Endothelial cell of umbilical vein (primary cell): ENCODE measurements at places on chromosomes 11 and 22. TPM values are rescaled to one million over a fixed set of nuclear protein-coding genes. Genes with fewer than 3 reads are reported as not detected.
A peak's percentile ranks its signal among the peaks of the same experiment; 100 is the strongest.

Gene CLDN5
- 165 and 198 TPM in 2 replicates for total RNA-seq

Gene GUCY1A2
- total RNA-seq: 0.02 and 0.12 TPM in 2 replicates

Gene ADM2
- 0.69 and 1.5 TPM in 2 replicates for total RNA-seq

Gene TRPM5
- total RNA-seq: not detected in 2 replicates

Gene SDF2L1
- 66.7 and 75.1 TPM in 2 replicates for total RNA-seq

Gene COMT
- 221 and 246 TPM in 2 replicates for total RNA-seq

Gene SLC17A6
- total RNA-seq: not detected in 2 replicates

Gene PATE4
- total RNA-seq: not detected in 2 replicates

Gene CATSPER1
- total RNA-seq: 1.0 and 1.3 TPM in 2 replicates

Gene ABCC8
- not detected in 2 replicates for total RNA-seq

GRCh38 chr22:44913198-44913983, 96.4 kb downstream of the PHF21B start:
- DNase-seq: no peak

- DNase-seq: no peak
These were observed 127.3 kb upstream of the SEZ6L start for GRCh38 chr22:26041931-26042330.

- peak; percentile 90 for DNase-seq
These were observed 25.4 kb downstream of the SIK3 start for GRCh38 chr11:117072517-117073461.

GRCh38 chr22:48021991-48022401, 1259.5 kb downstream of the TBC1D22A start:
- DNase-seq: no peak

DNA sequence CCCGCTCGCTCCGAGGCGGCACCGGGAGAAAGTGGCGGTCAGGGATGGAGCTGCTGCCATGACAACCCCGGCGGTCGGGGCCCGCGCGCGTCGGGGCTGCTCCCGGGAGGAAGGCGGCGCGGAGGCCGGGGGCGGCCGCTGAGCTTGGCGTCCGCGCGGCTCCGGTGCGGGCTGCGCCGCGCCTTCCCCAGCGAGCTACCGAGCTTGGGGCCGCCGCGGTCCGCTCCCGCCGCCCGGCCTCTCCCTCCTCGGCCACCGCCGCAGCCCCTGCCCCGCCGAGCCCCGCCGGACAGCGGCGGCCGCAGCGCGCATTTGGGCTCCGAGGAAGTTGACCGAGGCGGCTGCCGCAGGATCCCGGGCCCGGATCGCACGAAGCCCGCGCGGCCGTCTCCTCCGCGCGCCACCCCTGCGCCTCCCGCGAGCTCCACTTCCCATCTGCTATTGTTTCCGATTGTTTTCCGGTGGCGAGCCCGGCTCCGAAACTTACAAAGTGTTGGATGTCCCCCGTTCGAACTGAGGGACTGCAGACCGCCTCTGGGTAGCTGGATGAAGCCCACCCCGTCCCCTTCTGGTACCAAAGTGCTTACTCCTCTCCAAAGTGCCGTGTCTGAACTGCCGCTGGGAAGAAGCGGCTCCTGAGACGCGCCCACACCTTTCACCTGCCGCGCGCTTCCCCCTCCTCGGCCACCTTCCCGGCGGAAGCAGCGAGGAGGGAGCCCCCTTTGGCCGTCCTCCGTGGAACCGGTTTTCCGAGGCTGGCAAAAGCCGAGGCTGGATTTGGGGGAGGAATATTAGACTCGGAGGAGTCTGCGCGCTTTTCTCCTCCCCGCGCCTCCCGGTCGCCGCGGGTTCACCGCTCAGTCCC, 540.3 kb downstream of the NTM start:
- peak; percentile 43 for DNase-seq

DNA sequence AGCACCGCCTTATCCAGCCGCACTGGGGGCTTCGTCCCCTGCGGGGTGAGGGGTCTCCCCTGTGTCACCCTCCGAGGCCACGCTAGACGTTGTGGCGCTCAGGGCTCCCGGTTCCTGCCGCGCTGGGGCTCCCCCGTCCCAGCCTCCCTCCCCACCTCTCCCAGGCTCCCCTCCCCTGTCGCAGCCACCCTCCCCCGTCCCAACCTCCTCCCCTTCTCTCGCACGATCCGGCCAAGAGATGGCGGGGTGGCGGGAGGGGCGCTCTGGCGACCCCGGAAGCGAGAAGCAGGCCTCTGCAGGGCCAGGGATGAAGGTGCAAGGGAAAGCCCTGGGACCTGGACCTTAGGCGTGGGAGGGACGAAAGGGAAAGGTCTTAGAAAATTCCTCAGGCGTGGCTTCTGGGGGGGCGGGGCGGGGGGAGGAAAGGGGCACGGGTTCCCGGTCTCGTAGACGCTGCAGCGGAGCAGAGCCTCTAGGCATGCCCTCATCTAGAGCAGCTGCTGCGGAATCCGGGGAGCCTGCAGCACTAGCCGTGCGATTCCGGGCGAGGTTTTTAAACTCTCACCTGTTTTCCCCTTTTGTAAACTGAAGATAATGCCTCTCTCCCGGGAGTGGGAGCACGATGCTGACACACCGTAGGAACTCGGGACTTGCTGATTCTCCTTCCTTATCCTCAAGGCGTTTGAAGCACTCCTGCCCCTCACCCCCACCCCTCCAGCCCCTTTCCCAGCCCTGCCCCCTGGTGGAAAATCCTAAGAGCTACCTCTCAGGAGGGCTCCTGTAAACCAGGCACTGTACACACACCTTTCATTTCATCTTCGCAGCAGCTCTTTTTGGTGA, 14.4 kb downstream of the KCNJ5 start:
- no peak for DNase-seq

DNA sequence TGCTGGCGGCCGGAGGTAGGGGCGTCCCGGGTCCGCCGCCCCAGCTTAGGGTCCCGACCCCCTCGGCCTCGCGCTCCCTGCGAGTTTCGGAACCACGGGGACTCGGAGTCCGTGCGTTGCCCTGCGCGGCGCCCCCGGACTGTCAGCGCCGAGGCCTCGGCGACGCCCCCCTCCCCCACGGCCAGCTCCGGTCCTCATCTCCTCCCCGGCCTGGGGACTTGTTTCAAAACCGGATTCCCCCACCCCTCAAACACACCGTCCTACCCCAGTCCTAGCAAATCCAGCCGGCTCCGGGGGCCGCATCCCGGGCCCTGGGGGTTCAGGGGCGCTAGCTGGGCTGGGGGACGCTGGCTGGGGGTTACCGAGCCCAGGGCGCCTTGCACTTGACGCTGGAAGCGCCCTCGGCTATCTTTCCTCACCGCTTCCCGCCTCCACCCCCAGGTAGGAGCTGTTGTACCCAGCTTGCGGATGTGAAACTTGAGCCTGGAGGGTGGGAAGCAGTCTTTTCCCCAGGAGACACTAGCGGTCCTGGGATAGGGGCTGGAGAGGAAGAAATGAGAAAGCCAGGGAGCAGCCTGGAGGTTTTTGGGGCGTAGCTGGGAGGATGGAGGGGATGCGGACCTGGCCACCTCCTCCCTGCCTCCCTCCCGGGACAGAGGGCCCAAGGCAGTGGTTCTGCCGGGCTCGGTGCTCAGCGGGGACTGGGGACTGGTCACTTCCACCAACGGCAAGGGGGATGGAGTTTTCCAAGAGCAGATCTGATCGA, 550 bp downstream of the FBLN1 start:
- DNase-seq: no peak

- peak; percentile 66 for DNase-seq
These were observed 1390.0 kb upstream of the RAG2 start for GRCh38 chr11:37988031-37988430.

DNA sequence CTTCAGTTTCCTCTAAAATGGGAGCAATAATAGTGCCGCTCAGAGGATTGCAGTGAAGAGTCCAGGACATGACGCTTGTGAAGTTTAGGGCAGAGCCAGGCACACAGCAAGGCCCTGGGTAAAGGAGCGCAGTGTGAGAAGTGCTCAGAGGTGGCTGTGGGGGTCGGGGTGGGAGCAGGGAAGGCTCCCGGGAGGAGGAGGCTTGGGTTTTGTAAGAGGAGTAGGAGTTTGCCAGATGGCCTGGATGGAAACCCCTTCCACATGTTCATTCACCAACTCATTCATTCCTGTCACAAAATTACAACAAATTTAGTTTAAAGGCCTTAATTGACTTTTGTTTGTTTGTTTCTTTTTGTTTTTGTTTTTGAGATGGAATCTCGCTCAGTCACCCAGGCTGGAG, 17.0 kb downstream of the CRYBB2 start:
- DNase-seq: no peak

- DNase-seq: no peak
These were observed 200.6 kb downstream of the KIRREL3 start for GRCh38 chr11:126800009-126800408.

GRCh38 chr22:43363315-43364168, 20.4 kb upstream of the SCUBE1 start:
- no peak for DNase-seq

- DNase-seq: no peak
These were observed 119.3 kb downstream of the ARFGAP2 start for GRCh38 chr11:47057365-47057764.

- DNase-seq: no peak
These were observed 2.6 kb downstream of the PLA2G3 start for GRCh38 chr22:31137721-31138120.

DNA sequence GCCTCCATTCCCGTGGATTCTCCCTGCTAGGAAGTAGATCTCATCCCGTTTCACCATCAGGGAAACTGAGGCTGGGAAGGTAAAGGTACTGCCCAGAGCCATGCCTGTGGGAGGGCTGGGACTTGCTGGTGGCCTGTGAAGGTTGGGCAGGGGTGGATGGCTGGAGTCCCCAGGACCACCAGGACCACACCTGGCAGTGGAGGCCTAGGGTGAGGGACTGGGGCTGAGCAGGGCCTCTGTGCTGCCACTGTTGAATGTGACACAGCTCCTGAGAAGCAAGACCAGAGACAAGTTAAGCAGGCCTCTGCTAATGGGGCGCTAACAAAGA, 26.2 kb upstream of the PRODH start:
- no peak for DNase-seq

- DNase-seq: no peak
These were observed 15.6 kb downstream of the CXCR5 start for GRCh38 chr11:118899296-118899688.

- peak; percentile 22 for DNase-seq
These were observed at the start of gene BID for GRCh38 chr22:17774206-17774925. Gene BID, minus strand, starts transcription at chr22:17774469. Its CDS starts 24,353 bp downstream, at chr22:17750116.

- DNase-seq: no peak
These were observed 23.5 kb downstream of the RNF214 start for GRCh38 chr11:117255966-117256365.

DNA sequence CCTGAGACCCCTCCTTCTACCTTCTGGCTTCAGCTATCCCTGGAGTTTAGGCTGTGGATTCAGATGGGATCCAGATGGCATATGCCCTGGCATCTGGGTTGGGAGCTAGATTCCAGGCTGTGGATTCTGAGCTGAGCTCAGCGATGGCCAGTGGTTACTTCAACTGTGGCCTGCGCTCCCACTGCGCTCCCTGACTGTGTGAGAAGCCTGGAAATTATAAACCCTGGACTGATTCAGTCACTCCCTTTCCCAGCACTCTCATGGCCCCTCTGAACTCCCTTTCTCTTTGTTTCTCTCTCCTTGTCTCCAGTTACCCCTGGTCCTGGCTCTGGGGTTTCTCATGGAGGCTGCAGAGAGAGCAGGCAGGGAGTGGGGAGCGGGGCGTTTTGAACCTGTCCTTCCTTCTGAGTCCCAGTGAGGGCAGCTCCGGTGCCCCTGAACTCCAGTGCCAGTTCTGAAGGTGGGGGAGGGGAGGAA, 4.8 kb downstream of the ARHGEF17 start:
- no peak for DNase-seq

- peak; percentile 86 for DNase-seq
These were observed 33.3 kb downstream of the DENND5A start for GRCh38 chr11:9231848-9232177.

DNA sequence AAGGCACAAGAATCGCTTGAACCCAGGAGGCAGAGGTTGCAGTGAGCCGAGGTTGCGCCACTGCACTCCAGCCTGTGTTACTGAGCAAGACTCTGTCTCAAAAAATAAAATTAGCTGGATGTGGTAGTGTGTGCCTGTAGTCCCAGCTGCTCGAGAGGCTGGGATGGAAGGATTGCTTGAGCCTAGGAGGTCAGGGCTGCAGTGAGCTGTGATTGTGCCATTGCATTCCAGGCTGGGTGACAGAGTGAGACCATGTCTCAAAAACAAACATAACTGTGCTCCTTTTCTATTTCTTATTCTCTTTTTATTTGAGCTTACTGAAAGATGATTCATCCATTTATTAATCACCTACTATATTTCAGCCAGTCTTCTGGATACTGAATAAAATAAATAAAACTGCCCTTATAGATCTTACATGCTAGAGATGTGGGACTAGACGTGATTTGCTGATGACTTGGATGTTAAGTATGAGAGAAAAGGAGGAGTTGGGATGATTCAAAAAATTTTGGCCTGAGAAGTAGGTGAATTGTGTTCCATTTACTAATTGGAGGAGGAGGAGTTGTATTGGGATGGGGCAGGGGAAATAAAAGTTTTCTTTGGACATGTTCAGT, 18.0 kb downstream of the PAAF1 start:
- no peak for DNase-seq

DNA sequence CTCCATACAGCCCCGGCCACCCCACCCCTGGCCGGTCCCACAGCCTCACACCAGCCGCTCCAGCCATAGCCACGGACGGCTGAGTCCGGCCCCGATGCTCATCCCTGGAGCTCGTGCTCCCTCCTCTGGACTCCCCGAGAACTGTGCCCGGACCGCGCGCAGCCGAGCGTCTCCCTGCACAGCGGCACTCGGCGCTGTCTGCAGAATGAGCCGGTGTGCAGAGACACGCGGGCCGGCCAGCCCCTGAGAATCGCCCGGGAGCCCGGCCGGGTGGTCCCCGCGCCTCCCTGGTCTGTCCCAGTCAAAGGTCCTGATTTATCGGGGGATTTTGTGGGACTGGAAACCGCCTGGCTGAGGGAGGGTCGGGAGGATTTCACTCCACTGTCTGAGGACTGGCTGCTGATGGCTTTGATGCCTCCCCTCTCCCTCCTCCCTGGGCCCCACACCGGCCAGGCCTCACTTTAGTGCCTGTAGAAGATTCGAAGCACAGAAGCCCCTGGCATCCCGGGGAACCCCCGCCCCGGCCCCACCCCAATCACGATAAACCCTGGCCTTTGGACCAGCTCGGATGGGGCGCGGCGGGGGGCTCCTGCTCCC, 102.7 kb downstream of the BRD1 start:
- peak; percentile 52 for DNase-seq

DNA sequence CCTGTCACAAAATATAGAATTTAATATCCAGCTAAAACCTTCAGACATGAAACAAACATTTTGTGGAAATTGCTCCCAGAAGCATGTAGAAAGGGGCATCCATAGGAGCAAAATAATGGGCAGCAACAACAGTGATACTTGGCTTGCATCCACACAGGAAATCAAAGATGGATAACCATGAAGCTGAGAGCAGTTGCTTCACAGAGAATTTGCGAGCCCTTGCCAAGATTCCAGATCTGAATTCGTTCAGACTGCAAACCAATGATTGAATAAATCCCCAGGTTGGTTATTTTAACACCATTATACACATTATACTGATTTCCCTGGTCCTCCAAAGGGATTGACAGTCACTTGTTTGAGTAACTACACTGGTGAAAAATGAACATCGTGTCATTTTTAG, 15.6 kb upstream of the OR51L1 start:
- no peak for DNase-seq

DNA sequence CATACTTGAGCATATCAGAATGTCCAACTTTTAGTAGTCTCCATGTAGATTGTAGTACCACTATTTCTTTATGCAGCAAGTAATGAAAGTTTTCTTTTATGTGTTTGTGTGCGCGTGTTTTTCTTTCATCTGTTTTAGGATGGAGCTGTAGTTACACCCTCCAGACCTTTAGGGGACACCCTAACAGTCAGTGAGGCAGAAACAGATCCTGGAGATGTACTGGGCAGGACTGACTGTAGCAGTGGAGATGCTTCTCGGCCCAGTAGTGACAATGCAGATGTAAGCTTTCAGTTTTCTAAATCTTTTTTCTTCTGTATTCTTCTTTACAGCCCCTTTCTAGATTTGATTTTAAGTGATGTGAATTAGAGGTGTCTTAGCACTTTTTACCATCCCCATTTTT, 79.9 kb upstream of the GRIK4 start:
- no peak for DNase-seq
